ENCODE measurements at places on chromosomes 7 and 10. TPM values are rescaled to one million over a fixed set of nuclear protein-coding genes. Genes with fewer than 3 reads are reported as not detected.

- DNase-seq: no peak
These were observed 96.0 kb upstream of the TMEM168 start for GRCh38 chr7:112886208-112886607.

Gene VAX1
- total RNA-seq: 4.0 TPM

DNA sequence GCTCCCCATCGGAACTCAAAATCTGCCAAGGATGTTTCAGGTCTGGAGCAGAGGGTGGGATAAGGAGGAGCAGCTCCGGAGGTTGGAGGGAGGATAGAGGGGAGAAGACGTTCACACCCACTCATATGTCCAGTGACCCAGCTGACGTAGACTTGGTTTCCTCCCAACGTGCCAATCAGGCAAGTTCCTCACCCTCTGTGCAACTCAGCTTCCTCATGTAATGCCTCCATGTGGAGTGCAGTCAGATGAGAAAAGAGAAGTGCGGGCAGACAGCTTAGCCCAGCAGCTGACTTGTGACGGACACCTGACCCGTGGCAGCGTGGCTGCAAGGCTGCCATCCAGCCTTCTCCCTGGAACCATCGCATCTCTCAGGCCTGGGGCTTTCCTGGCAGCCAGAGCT is 86.8 kb downstream of the NPTX2 start:
- no peak for DNase-seq

DNA sequence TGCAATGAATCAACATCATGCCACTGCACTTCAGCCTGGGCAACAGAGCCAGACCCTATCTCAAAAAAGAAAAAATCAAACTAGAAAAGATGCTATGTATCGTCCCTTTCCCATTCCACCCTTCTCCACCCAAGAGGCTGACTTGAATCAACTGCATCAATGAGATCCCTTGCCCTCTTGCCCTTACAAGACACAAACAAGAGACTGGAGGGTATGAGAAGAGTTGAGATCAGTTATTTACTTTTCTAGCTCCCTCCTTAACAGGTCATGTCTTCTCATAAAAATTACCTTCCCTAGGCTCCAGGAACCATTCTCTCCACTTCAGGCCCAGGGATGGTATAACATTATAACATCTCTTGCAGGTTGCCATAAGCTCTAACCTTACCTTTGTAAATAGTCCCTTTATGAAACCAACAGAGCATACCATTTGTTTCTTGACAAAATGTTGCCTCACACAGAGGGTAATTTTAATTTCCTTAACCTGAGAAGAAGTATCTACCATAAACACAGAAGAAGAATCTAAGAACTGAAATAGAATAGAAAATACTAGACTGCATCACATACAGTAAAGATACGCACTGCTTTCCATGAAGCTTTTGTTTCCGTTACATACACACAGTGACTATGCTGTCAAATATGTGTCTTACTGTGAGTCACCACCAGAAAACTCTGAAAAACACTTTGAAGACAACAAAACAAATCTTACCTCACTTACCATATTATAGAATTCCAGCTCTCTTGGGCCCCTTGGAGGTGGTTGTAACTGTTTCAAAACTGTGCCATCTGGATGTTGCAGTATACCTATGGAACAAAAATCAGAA is 30.5 kb downstream of the IPMK start:
- no peak for DNase-seq

Gene TET1
- total RNA-seq: 103 TPM

DNA sequence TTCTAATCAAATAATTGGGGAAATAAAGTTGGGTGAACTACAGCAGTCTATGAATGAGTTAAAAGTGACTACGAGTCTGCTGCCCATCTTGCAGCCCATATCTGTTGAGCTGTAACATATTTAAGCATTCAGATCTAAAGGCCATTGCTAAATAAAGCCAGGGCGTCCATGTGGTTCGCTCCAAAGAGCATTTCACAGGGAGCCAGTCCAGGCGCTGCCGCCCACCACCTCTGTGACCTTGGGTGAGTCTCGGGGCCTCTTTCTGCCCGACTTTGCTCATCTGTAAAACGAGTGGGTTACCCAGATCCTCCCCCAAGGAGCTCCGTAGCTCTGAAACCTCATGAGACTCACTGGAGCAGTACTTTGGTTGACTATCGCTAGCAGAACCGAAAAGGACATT is 223.1 kb downstream of the CUX1 start:
- no peak for DNase-seq

- DNase-seq: peak; percentile 20
These were observed 36.3 kb downstream of the STRA8 start for GRCh38 chr7:135269921-135270320.

Gene PTN
- 7.1 TPM for total RNA-seq

Gene STEAP1
- total RNA-seq: 0.66 TPM

- no peak for DNase-seq
These were observed 21.9 kb downstream of the PDCD4 start for GRCh38 chr10:110893559-110894179.

DNA sequence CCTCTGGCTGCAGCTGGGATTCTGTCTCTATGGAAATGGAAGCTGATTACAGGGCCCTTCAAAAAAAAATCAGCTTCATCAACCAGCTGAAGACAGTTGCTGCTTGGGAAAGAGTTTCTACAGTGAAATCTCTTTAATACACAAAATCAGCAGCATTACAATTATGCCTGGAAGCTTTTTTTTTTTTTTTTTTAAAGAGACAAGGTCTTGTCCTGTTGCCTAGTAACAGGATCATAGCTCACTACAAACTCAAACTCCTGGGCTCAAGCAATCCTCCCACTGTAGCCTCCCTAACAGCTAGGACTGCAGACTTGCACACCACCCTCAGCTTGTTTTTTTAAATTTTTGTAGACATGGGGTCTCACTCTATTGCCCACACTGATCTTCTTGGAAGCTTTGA is 94.5 kb downstream of the OR13A1 start:
- no peak for DNase-seq
